ENCODE measurements at places on chromosomes 11 and 22.

- no peak for DNase-seq
These were observed at the start of gene POU2AF2 for GRCh38 chr11:111245425-111245824. Gene POU2AF2 (plus strand): TSS chr11:111245725. CDS start chr11:111245854, 129 bp downstream.

GRCh38 chr22:32444068-32444467, 20.2 kb downstream of the BPIFC start:
- DNase-seq, result no peak

DNA sequence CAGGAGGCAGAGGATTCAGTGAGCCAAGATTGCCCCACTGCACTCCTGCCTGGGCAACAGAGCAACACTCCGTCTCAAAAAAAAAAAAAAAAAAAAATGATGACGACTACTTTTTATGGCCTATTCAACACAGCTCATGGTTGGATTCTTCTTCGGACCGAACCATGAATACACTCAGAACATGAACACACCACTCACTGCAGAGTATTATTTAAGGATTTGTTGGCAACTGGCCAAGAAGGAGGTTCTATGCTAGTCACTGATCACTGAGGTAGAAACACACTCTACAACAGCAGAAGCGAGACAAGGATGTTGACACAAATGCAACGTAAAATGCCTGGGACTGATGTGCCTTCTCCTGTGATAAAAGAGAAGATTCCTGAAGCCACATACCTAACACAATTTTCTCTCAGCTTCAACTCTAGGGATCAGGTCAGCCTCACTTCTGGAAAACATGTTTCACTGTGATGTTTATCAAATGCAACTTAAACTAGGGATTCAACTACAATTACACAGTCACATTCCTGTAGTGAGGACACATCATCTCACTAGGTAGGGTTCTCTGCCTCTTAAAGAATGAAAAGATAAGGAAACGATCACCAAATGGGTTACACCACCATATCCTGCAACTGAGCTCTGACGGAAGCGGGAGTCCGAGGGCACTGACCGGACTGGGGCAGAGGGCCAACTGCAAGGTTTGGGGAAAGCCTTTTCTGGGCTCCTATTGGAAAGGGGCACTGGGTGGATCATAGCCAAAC, 82.5 kb downstream of the SGSM3 start:
- DNase-seq, result no peak

DNA sequence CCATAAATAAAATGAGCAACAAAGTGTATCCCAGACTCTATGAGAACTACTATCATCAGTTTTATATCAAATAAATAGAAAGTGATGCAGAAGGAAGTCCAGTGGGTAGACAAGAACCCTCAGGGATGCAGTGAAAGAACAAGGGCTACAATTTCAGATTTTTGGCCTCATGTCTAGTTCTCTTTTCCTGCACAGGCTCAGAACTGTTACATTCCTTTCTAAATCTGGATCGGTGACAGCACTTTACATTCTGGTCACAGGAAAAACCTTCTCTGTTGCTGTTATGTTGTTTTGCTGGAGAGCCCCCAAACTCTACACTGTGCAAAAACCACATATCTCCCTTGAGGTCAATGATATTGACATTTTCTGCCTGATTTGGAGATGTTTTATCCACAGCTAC, 108.8 kb upstream of the ANO5 start:
- DNase-seq, result no peak

All from stimulated activated naive CD4-positive, alpha-beta T cell (primary cell).